ENCODE measurements at places on chromosomes 2 and 18.

- no peak for DNase-seq
Observed at GRCh38 chr2:69018678-69019095, 5.7 kb downstream of the ANTXR1 start.

DNA sequence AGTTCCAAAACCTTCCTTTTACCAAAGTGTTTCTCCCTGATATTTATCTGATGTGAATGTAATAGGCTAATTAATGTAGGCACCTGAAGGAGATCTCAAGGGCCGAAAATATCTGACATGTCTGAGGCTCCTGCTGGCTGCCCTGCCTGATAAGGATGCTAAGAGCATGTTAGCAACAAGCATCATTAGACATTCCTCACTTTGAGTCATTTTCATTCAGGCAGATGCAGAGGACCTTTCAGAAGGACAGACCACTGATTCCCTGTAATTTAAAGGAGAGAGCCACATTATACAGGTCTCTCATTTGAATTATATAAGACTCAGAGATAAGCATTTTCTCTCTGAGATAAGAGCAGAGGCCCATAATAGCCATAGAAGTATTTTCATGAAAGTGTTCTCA, 222.4 kb upstream of the NCKAP5 start:
- DNase-seq = no peak

GRCh38 chr2:159111346-159111927, 143.0 kb downstream of the TANC1 start:
- DNase-seq = no peak

DNA sequence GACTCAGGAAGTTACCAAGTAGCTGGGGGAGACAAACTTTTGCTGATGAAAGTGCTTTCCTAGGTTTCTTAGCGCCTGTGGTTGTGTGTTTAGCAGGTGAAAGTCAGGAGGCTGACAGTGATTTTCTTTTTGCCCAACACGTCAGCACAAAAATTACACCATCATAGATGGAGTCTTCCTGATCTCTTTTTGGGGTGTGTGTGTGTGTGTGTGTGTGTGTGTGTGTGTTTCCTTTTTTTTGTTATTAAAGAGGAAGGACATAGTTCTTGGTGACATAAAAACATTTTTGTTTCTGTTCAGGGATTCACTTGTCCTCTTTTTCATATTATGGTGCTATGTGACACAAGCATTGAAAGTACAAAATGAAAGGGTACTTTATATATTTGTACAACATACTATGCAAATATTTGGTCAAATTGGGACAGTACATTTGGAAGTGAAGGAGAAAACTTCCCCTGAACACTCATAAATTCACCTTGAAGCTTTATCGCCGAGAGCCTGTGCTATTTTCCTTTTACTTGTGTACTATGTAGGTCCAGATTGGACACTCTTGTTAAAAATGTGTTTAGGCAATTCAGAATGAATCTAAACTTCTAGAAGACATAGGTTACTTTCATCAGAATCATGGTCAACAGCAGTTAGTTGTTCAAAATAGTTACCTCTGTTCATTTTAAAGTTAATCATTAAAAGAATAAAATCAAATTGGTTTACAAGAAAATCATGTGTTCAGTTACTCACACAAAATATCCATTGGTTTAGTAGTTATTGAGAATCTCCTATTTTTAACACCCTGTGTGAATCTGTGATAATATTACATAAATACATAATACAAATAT, 491.9 kb downstream of the IRS1 start:
- no peak for DNase-seq

GRCh38 chr2:2016651-2017311, 272.5 kb upstream of the PXDN start:
- DNase-seq = no peak

DNA sequence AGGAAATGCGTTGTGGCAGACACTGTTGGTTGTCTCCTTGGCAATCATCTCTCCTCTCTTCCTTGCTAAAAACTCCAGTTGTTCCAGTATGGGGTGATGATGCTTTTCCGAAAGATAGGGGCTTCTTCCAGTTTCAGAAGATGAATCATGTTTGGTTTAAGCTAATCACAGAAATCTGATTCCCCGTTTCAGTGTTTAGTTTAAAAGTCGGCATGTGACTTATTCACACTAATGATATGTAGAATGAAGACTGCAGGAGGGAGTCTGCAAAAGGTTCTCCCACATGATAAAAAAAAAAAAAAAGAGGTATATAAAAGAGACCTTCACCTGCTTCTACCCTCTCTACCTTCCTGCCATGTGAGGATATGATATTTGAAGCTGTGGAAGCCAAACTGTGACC, 239.0 kb upstream of the SIX2 start:
- no peak for DNase-seq

DNA sequence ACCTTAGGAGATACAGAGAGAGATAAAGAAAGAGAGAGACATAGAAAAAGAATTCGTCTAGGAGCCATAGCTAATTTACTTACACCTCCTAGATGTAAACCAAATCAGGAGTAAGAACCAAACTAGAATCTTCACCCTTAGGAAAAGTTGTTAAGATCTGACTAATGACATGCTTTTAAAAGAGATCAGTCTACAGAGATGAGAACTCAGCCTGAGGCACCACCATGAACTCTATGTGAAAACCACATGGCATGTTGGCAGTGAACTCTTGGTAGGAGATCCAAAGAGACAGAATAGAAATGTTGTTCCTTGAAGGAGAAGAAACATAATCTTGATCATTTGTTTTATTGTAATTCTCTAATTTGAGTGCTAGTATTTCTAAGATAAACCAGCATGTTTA, 585.4 kb upstream of the ID2 start:
- no peak for DNase-seq

- no peak for DNase-seq
Observed at GRCh38 chr2:173066887-173067676, 8.6 kb upstream of the MAP3K20 start.

GRCh38 chr18:269480-270095, 1.7 kb upstream of the THOC1 start:
- no peak for DNase-seq

DNA sequence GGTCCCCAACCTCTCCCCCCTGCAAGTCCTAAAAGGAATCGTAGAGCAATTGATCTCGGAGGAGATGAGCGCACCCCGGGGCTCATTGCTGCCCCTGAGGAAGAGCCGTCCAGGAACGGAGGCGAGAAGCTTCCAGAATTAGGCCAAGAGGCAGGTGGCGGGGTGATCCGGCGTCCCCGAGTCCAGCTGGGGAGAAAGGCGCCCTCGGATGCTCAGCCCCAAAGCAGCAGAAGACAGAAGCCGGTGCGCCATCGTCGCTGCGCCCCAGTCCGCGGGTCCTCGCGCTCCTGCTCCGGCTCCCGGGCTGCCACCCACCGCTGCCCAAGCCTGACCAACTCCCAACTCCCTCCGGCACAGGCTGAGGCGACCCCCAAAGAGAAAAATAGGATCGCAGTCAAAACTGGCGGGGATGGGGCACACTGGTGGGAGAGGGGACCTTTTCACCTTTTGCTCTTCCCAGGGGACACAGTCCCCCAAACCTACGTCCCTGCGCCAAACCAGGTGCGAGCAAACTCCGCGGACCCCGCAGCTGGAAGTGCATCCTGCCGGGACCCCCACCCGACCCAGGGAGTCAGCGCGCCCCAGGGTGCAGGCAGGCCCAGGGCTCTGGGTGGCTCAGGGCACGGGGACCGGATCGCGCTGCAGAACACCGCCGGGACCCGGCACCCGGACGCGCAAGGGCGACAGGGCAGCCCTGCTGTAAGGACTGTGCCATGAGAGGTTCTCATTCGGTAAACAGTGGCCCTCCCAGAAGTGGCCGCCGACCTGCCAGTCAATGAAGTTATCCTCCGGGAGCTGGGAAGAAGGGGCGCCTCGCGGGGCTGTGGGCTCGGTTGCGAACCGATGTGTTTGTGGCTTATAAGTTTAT, 8.4 kb upstream of the MEIS1 start:
- no peak for DNase-seq

DNA sequence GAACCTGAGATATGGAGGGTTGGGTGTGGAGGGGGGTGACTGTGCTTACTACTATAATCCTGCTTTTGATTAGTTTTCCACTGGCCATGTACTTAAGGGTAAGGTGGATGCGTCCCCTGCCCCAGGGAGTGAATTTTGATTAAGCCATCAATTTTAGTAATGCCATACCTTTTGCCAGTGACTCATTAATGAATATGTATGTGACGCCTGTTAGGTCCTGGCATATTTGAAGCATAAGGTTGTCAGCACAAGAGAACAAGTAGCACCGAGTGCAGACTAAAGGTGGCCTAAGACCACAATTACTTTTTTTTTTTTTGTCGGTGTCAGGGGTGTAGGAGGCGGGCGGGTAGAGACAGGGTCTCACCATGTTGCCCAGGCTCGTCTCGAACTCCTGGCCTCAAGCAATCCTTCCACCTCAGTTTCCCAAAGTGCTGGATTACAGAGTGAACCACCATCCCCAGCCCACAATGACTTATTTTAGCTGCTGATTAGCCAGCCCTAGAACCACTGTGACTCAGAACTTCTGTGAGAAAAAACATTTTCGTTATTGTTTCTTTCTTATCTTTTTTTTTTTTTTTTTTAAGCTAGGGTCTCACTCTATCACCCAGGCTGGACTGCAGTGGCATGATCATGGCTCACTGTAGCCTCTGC, 7.0 kb downstream of the TANC1 start:
- DNase-seq = no peak

DNA sequence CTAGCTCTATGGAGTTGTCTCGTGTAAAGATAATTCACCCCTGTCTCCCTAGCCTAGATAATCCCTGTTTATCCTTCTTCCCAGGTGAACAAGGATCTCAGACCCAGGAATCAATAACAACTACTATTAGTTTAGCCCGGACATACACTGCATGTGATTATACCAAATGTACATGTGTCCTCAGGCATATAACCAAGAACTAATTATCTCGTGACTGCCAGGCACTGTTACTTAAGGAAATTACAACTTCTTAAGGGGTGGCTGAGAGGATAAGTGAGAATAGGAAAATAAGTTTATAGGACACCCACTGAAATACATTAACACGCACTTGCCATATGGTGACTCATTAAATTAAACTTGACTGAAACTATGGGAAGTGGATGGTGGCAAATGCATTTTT, 126.6 kb downstream of the CNTNAP5 start:
- DNase-seq = no peak

GRCh38 chr18:40072761-40073160, 1882.3 kb upstream of the PIK3C3 start:
- DNase-seq = no peak

GRCh38 chr2:19682493-19682892, 219.3 kb downstream of the TTC32 start:
- DNase-seq = peak; percentile 75

- DNase-seq = no peak
Observed at GRCh38 chr2:197857476-197858107, 53.2 kb downstream of the PLCL1 start.

DNA sequence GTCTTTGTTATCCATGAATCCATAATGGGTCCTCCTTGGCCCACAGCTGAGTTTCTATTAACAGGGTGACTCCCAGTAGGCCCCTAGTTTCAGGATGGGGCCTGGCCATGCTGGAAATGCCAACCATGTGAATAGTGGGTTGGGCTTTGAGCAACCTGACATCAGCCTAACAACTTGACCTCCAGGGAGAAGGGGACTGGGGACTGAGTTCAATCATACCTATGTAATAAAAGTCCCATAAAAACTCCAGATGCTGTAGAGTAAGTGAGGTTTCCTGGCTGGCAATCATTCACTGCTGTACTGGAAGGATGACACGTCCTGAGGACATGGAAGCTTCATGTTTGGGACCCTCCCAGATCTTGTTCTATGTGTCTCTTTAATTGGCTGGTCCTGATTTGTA, 7.9 kb downstream of the REV1 start:
- no peak for DNase-seq

DNA sequence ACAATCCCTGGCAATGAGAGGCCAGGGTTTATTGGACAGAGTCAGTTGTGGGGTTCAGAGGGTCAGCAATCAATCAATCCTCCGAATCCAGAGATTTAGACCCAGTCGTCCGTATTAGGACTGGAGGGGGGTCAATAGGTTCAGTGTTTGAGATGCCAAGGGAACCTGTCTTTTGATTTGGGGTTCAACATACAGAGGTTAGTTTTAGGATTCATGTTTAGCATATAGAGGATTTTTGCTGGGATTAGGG, 292 bp downstream of the GMPPA start:
- DNase-seq = no peak

- DNase-seq = no peak
Observed at GRCh38 chr18:48902856-48903601, 47.7 kb downstream of the SMAD7 start.

- DNase-seq = no peak
Observed at GRCh38 chr18:31591628-31592027, at the start of gene TTR. TSS of gene TTR (plus strand) at chr18:31591877. CDS start at chr18:31591903, 26 bp downstream.

DNA sequence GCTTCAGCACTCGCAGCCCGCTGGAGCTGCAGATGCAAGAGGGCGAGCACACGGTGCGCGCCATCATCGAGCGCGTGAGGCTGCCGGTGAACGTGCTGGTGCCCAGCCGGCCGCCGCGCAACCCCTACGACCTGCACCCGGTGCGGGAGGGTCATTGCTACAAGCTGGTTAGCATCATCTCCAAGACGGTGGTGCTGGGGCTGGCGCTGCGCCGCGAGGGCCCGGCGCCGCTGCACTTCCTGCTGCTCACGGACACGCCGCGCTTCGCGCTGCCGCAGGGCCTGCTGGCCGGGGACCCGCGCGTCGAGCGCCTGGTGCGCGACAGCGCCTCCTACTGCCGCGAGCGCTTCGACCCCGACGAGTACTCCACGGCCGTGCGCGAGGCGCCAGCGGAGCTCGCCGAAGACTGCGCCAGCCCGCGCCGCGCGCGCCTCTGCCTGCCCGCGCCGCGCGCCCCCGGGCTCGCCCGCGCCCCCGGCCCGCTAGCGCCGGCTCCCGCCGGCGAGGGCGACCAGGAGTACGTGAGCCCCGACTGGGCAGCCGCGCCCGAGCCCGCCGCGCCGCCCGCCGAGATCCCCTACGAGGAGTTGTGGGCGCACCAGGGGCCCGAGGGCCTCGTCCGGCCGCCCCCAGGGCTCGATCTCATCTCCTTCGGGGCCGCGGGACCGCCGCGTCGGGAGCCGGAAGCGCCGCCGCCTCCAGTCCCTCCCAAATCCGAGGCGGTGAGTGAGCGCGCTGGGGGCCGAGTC, 11.8 kb downstream of the GAREM2 start:
- DNase-seq = peak; percentile 43

DNA sequence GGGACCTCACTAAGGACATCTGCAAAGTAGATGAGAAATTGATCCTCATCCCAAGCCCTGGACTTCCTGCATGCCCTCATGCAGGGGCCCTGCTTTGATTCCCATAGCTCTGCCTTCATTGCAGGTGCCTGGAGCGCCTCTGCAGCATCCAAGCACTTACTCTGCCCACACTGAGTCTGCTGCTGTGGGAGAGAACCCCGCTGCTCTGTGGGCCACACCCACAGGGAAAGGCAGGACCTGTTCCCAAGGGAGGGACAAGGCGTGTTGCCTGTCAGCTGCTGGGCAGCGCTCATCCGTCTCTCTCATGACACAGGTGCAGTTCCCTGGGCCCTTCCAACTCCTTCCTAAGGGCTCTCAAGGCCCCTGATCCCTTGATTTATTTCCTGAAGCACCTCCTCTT, 266.8 kb upstream of the SMIM21 start:
- DNase-seq = no peak

GRCh38 chr18:10291568-10291981, 162.9 kb upstream of the APCDD1 start:
- DNase-seq = no peak
